ENCODE measurements at places on chromosomes 5 and 9.

GRCh38 chr9:96014078-96014477 is 138.6 kb downstream of the ERCC6L2 start:
- DNase-seq, result no peak

GRCh38 chr9:134719331-134719730 is 77.7 kb downstream of the COL5A1 start:
- no peak for DNase-seq

GRCh38 chr5:78519198-78519941 is 129.2 kb downstream of the LHFPL2 start:
- DNase-seq, result no peak

- DNase-seq, result no peak
These were observed 107.9 kb downstream of the RASGRF2 start for GRCh38 chr5:81068063-81068462.

DNA sequence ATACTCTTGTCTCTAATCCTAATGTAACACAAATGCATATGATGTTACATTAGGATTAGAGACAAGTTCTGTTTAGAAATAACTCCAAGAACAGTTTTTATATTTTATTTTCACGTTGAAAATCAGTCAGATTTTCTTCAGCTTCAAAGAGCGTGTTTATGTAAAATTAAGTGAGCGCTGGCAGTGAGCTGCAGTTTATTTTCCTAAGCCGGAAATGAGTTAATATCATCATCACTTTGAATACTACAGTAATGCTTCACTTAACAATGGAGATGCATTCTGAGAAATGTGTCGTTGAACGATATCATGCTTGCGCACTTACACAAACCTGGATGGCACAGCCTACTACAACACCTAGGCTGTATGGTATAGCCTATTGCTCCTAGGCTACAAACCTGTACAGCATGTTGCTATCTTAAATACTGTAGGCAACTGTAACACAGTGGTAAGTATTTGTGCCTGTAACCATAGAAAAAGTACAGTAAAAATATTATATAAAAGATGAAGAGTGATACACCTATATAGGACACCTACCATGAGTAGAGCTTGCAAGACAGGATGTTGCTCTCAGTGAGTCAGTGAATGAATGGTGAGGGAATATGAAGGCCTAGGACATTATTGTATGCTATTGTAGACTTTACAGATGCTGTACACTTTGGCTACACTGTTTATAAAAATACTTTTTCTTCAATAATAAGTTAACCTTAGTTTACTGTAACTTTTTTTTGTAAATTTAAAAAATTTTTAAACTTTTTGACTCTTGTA is 65.9 kb upstream of the C5orf46 start:
- no peak for DNase-seq

DNA sequence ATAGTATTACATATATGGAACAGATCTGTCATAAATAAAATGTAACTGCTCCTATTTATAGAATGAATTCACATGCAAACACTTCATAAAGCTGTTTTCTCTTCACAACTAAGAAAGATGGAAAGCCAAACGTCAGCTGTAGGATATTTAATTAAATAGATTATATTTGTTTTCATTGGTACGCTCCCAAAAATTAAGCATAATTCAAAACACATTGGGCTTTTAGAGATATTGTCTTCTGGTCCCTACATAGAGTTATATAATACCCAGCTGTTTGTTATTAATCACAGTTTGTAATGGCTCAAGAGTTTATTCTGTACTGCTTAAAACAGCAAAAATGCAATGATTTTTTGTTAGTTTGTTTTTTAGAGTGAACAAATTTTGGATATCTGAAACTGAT is 61.2 kb downstream of the MRPS30 start:
- no peak for DNase-seq

DNA sequence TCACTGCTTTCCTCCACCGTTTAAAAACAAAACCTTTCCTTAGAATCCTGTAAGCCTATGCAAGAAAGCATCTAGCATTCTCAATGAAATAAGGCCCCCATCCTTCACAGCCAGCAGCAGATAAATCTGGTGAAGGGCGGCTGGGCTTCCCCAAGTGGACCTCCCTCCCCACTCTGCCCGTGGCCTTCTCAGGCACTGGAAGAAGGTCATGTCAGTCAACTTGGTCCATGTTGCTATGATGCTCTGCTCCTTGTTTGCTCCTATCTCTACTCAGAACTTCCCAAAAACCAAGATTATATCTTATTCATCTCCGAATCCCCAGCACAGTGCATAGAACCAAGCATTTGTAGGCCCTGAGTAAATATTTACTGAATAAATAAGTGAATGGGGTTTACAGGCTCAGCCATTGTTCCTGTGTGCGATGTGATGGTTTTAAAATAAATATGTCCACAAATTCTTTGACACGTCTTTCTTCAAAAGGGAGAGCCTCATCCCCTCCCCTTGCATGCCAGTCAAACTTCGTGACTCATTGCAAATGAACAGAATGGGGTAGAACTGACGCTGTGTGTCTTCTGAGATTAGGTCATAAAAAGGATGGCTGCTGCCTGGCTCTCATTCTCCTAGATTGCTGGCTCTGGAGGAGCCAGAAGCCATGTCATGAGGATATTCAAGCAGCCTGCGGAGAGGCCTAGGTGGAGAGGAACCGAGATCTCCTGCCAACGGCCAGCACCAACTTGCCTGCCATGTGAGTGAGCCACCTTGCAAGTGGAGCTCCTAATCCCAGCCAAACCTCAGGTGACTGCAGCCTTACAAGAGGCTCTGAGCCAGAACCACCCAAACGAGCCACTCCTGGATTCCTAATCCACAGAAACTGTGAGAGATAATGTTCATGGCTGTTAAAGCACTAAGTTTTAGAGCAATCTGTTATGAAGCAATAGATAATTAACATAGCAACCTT is 70.5 kb downstream of the MED27 start:
- DNase-seq, result no peak

GRCh38 chr5:66896171-66896570 is 300.0 kb downstream of the MAST4 start:
- no peak for DNase-seq

GRCh38 chr5:93511445-93511844 is 69.6 kb downstream of the NR2F1-AS1 start:
- no peak for DNase-seq

- DNase-seq, result no peak
These were observed 248.1 kb downstream of the CETN3 start for GRCh38 chr5:90161414-90161813.

DNA sequence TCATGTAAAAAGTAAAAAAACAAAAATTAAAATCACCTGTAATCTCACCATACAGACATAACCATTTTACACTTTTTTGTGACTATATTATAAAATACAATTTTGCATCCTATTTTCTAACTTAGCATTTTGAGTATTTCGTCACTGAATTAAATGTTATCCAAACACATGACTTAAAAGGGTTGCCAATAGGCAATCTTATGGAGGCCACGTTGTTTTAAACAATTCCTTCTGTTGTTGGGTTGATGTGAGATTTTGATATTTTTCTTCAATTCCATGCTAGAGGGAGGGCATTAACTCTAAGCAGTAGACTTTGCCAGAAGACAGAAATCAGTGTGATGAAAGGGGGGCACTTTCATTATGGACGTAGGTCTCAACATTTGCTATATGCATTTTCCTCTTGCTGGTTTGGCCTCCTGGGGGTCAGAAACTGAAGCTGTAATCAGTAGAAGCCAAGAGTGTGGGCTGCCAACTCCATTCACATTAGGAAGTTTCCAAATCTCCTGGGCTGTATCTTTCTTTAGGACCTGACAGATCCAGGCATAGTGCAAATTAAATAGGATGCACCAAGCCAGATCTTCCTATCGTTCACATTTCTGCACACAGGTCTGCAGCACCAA is 614.2 kb upstream of the CLINT1 start:
- no peak for DNase-seq

DNA sequence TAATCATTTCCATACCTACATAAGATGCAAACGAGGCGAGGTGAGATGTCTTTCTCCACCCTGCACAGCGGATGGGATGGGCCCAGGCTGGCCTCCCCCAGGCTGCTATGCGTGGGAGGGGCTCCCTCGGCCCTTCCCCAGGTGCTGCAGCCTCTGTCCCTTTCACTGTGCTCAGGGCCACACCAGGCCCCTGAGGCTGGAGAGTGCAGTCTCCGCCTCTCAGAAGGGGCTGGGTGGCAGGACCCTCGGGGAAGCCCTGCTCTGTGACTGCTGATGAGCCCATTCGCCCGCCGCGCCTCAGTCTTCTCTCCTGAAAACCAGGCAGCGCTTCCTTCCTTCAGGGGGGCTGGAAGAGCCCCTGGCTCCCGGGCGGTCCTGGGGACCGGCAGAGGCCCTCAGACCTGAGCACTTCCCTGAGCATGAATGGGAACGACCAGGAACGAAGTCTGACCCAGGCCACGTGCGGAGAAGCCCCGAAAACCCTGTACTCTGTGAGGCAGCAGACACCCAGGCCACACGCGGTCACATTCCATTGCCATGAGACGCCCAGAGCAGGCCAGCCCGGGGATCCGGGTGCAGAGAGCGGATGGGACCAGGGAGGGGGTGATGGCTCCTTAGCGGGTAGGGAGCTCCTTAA is 21.9 kb upstream of the NOTCH1 start:
- DNase-seq, result no peak

- no peak for DNase-seq
These were observed 97.1 kb downstream of the DTWD2 start for GRCh38 chr5:118891252-118891651.

DNA sequence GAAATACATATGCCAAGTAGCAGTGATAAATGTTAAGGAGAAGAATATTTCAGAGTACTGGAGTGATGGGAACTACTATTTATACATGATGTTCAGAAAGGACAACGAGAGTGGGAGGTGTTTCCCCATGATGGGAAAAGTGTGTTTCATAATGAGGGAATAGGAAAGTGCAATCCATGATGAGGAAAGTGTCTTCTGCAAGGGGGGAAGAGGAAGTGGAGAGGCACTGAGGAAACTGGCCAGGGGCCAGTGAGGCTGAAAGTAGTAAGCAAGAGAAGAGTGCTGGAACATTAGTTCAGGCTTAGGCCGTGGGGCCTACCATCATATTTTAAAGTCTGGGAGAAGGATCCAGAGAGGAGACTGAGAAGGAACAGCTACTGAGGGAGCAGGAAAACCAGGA is 327.2 kb downstream of the SLF1 start:
- DNase-seq, result no peak

GRCh38 chr5:43553381-43553780 is 3.5 kb downstream of the PAIP1 start:
- no peak for DNase-seq

DNA sequence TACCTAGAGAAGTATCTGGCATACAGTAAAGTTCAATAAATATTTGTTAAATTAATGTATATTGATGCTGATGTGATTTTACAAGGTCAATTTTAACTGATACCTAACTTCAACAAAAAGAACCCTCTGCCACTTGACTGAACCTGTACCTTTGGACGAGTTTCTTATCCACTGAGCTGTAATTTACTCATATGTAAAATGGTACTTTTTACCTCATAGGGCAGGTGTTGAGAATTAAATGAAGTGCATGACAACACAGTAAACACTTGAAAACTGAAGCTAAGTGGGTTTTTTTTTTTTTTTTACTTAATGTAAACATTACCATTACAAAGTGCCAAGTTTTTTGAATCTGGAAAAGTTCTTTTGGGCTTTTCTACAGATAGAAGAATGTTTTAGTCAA is 15.4 kb downstream of the NIPSNAP3B start:
- DNase-seq, result no peak

DNA sequence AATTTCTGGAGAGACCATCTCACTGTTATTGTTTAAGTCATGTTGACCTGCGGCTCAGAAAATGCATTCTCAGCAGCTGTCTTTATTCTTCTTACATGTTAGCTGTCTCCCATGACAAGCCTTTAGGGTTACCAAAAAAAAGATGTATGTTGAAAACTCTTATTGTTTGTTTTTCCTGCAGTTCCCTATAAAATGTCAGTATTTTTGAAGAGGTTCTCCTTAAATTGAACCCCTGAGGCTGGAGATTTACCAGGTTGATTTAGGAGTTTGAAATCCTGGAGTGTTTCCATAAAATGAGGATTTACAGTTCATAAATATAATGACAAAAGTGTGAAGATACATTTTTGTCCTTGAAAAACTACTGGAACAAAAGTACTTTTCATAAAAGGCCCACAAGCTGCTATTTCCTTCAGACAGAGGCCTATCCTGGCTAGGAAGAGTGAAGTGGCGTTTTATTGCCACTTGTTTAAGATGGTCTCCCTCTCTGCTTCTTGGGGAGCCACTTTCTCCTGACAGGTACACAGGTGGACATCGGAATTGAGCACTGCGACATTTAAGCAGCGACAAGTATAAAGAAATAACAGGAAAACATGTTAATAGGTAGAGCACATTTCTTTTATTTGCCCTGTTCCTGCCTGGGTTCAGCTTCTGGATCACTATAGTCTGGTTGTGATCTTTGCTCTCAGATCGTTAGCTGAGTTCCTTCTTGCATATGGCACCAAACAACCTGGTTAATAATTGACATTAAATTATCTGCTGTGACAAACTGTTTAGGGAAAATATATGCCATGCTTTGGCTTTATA is 344.8 kb upstream of the RPS23 start:
- no peak for DNase-seq

- no peak for DNase-seq
These were observed 82.9 kb upstream of the ALDH1B1 start for GRCh38 chr9:38309324-38310195.

DNA sequence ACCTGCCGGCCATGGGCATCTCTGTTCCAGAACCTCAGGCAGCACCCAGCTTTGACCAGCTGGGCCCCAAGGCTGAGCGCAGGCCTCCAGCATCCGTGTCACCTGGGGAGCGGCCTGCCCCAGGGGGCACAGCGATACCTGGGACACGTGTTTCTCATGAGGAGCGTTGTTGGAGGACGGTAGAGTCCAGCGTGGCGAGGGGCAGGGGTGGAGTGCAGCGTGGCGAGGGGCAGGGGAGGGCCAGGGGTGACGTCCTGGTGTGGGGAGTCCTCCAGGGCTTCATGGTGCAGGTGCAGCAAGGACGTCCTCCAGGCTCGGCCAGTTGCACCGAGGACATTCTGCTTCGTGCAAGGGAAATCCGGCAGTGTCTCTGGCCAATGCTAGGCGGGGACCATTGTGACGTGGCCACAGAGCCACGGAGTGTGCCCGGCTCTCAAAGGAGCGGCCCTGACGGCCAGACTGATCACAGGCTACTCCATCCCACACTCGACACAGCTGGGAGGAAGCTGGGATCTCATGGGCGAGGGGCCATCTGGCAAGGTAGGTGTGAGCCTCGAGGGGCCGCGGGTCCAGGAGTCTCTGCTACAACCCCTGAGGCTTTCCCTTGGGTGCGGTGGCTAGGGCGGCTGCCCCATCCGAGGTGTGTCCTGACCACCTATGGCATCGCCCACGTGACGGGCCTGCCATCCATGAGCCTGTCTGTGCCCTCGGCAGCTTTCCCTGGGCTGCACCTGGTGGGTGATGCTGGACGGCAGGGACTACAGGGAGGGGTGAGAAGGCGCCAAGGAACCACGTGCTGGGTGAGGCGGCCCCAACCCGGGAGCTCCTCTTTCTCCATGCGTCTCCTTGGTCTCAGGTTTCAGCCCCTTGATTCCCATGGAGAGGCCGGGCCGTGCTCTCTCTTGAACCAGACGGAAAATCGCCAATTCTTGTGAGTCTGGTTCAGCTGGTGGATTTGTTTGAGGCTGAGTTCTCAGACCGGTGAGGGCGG is 33.8 kb downstream of the SLC9A3 start:
- DNase-seq, result no peak

- DNase-seq, result peak; percentile 58
These were observed 117.8 kb upstream of the CACNA1B start for GRCh38 chr9:137759649-137760321.

All from neuronal stem cell (in vitro differentiated cells).